ENCODE measurements at places on chromosomes 1 and 21.

GRCh38 chr1:94617134-94617805 is 75.7 kb upstream of the F3 start:
- DNase-seq, result no peak

- DNase-seq, result no peak
These were observed 14.4 kb upstream of the FCRL5 start for GRCh38 chr1:157566484-157567300.

DNA sequence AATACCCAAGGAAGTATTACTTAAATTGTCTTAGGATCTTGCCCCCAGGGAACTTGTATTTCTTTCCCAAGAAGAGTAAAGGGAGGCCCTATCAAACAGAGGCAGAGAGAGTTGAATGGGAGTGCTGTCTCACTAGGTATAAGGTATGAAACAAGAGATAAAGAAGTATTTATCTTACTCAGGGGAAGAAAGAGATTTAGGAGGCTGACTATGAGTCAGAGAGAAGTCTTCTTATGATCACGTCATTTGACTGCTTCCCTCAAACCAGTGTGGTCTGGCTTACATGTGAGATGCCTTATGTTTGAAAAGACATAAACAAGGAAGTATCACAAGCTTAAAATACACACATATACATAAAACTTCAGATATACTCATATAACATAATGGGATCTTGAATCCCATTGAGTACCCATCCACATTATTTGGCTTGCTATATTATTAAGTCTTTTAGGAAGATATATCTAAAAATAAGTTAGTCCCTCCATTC is 29.6 kb downstream of the DUSP10 start:
- no peak for DNase-seq

DNA sequence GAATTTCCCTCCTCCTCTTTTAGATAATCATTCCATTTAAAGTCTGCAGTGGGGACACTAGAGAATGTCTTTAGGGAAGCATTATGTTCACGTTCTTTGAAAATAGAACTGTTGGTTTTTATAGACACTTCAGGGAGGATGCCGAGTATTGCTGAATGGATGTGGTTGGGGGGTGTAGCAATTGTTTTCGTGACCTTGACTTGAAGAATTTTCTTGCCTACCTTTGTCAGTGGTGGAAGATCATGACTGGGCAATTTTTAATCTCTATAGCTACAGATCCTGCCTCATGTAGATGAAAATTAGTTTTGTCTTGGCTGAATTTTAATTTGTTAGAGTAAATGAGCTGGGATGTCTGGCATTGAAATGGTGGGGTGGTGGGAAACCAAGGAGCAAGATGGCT is 3.8 kb downstream of the SMG7 start:
- DNase-seq, result no peak

DNA sequence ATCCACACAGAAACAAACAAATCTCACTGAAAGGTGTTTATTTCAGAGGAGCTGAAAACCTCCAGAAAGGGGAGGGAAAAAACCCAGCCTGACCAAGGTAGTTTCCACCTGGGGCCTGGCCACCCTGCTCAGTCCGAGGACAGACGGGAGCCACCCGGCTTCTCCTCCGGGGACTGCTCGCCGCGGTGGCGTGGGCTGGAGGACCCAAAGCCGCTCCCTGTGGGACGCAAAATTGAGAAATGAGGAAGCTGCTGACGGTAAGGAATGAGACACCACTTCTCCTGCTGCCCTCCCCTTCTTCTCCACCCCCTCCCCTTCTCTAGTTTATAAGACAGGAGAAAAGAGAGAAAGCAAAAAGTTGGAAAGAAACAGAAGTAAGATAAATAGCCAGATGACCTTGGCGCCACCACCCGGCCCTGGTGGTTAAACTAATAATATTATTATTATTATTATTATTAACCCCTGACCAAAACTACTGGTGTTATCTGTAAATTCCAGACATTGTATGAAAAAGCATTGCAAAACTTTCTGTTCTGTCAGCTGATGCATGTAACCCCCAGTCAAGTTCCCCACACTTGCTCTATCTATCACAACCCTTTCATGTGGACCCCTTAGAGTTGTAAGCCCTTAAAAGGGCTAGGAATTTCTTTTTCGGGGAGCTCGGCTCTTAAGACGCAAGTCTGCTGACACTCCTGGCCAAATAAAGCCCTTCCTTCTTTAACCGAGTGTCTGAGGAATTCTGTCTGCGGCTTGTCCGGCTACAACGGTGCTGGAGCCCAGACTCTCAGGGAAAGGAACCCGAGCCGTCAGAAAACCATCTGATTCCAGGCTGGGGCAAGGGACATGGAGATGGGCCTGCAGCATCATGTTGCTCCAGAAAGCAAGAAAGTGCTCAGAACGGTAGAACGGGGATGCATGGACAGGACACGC is 12.5 kb downstream of the ITGB2 start:
- DNase-seq, result no peak

DNA sequence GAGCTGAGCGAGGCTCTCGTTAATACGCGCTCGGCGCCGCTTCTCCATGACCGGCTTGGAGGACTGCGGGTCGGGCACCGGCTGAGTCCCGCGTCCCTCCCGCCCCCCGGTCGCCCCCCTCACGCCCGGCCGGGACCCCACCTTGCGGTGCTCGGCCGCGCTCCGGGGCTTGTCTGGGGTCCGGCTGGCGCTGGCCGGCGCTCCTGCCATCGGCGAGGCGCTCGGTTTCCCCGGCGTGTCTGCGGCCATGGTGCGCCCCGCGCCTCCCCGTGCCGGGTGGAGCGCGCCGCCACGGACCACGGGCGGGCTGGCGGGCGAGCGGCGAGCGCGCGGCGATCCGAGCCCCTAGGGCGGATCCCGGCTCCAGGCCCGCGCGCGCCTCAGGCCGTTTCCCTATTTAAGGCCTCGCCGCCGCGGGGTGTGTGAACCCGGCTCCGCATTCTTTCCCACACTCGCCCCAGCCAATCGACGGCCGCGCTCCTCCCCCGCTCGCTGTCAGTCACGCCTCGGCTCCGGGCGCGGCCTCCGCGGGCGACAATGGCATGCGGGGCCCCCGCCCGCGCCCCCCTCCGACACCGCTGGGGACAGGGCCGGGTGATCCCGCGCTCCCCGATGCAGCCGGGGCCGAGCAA is at the start of gene HES4:
TSS of gene HES4 (minus strand) at position 373 of the 632 bp plus-strand sequence. CDS start at position 249, 124 bp downstream.
- DNase-seq, result no peak

DNA sequence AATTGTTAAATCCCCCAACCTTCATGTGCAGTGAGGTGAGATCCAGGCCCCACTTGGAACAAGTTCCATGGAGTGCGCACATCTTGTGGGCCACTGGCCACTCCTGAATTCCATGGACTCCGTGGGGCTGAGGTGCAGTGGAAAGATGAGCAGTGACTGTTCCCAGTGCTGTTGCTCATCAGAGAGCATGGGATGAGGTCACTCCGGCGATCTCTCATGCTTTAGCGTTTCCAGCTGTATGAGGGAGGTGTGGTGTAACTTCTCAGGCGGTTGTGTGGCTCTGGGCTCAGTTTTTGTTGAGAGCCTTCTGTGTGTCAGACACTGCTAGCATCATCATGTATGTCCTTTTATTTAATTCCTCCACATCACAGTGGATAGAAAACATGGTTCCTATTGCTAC is 96.2 kb downstream of the GALNT2 start:
- DNase-seq, result no peak

DNA sequence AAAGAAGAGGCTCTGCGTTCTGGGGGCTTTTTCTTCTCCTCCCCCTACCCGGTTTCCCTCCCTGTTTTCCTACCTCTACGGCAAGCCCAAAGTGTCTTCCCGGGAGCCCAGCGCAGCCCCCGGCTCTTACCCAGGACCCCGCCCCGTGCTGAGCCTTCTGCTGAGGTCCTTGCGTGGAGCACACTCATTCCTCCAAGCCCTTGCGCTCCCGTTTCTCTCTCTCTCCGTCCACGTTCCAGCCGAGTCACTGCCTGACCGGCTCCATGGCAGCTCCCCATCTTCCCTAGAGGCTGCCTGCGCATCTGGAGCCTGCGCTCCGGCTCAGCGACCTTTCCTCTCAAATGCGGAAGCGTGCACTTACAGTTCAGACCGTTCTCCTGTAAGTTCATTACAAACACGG is 24.9 kb upstream of the PDXK start:
- no peak for DNase-seq

DNA sequence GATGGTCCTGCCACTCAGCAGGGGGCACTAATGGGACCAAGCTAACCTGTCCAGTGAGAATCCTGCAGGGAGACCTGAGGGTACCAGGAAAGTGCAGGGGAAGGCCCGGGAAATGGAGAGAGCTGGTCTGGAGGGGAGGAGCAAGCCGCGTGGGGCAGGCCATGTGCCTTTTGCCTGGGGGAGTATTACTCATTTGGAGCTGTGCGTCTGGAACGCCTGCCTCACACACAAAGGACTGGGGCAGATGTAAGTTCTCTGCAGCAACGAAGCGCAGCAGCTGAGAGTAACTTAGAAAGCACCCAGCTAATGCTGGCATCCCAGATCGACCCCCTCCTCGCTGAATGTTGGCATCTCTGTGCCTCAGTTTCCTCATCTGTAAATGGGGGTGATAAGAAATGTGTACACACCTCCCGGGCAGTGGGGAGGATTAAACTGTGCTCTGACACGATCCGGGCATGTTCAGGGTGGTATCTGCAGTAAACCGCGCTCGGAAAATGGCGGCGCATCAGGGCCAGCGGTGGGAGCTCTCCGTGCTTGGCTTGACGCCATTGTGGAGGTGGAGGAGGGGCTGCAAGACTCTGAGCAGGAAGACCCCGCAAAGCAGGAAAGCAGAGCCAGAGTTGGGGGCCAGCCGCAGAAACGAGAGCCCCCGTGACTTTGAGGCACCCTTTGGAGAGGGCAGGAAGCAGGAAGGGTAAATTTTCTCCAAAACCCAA is 212.5 kb downstream of the NPHP4 start:
- DNase-seq, result no peak

DNA sequence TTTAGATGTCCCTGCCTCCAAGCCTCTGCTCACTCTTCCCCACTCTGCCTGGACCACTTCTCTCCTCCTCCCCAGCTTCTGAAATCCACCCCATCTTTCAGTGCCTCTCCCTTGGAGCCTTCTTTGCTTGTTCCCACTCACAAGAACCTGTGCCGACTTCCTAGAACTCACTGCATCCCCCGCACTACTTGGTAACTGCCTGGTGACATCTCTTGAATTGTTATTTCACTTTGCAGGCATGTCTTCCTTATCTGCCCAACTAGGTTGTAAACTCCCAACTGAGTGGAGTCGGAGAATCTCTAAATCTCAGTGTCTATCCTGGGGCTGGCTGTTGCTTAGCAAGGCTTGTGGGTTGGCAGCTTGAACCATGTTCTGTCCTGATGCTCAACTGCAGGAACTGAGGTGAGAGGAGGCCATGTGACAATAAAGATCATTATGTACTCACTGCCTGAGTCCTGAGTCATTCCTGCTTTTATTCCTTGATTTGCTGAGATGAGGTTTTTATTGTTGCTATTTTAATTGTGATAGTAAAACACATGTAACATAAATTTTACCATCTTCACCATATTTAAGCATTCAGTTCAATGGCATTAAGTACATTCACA is 3.9 kb downstream of the KPRP start:
- no peak for DNase-seq

DNA sequence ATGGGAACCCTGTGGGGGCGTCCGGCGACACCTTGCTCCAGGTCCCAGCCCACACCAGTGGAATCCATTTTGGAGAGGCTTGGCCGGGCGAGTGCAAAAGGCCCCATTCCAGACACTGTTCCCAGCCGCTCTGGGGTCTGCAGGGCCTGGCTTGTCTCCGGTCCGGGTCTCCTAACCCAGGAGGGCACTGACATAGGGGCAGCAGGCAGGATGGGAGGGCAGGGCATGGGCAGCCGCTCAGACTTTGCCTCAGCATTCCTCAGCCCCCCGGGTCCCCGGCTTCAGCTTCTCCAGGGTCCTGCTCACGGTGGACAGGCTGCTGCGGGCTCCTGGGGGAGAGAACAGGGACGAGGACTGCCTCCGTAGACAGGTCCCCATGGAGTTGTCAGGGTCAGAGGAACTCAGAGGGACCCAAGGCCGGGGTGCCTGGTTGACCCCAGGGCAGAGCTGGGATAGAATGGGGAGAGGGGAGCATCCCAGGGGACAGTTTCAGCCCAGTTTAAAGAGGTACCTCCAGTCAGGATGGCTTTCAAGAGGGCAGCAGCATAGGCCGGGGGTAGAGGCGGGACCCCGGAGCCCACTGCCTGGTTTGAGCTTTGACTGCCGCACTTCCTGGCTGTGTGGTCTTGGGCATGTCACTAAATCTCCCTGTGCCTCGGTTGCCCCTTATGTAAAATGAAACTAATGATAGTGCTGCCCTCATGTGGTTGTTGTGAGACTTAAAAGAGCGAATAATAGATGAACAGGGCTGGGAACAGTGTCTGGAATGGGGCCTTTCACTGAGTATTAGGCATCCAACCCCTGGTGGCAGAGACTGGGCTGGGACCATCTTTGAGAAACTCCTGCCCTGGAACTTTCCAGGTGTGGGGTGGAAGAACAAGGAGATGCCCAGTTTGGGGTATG is 3.7 kb downstream of the KNCN start:
- no peak for DNase-seq

DNA sequence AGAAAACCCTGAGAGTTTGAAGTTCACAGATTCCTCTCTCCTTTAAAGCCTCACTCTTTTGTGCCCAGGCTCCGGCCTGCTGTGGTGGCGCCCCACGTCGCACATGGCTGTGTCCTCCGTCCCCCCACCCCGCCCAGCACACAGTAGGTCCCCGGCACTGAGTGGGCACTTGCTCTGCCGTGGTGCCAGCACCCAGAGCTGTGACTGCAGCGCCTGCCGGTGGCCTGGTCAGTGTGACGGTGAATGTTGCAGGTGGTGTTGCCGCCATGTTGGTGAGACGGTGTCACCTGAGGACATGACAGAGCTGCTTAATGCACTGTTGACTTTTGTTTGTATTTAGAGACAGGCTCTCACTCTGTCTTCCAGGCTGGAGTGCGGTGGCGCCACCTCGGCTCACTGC is 3.4 kb downstream of the ATAD3C start:
- no peak for DNase-seq

DNA sequence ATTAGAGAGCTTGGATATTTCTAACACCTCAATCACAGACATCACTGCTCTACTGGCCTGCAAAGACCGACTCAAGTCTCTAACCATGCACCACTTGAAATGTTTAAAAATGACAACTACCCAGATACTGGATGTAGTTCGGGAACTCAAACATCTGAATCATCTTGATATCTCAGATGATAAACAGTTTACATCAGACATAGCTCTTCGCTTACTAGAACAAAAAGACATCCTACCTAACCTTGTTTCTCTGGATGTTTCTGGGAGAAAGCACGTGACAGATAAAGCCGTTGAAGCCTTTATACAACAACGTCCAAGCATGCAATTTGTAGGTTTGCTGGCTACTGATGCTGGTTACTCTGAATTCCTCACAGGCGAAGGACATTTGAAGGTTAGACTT is 45.1 kb downstream of the ZYG11B start:
- no peak for DNase-seq

- DNase-seq, result no peak
These were observed 590 bp downstream of the FOXJ3 start for GRCh38 chr1:42334240-42335049.

DNA sequence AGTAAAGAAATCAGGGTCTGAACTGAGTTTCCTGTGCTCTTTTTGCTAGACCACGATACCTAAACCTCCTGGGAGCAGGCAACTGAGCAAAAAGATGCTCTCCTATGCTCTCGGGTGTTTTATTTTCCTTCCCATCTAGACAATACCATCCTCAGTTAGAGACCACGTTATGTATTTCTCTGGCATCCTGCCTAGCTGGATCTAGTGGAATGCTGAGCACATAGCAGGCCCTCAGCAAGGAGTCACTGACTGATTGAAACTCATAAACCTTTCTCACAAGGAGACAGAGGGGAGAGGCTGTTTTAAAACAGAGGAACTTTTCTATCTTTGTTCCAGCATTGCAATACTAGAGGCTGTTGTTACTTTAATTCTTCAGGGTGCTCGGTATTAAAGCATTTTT is 168.0 kb downstream of the CYYR1 start:
- no peak for DNase-seq

GRCh38 chr1:53601867-53602775 is 136.8 kb downstream of the GLIS1 start:
- DNase-seq, result no peak
